ENCODE measurements at places on chromosomes 16 and 17.

DNA sequence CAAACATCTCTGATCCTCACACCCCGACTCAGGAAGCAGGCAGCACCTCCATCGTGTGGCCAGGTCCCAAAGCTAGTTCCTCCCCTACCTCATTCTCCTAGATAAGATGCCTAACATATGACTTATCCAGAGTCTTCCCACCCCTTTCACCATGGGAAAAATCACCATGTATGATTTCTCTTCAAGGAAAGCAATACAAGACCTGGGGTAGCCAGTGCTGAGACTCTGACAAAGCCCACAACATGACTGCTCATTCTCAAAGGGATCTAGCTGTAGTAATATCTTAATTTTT is 45.1 kb downstream of the CMTM4 start:
- DNase-seq, result no peak

DNA sequence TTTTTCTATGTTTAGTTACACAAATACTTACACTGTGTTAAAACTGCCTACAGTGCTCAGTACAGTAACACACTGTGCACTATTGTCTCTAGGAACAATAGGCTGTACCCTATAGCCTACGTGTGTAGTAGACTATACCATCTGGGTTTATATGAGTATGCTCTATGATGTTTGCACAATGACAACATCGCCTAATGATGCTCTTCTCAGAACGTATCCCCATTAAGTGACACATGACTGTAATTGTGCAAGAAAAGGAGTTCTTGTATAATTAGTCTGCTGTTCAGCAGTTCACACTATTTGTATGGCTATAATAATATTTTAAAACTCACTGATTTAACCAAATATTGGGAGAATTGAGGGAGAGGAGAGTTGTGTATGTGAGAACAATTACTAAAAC is 173.7 kb downstream of the TRIM37 start:
- DNase-seq, result no peak

DNA sequence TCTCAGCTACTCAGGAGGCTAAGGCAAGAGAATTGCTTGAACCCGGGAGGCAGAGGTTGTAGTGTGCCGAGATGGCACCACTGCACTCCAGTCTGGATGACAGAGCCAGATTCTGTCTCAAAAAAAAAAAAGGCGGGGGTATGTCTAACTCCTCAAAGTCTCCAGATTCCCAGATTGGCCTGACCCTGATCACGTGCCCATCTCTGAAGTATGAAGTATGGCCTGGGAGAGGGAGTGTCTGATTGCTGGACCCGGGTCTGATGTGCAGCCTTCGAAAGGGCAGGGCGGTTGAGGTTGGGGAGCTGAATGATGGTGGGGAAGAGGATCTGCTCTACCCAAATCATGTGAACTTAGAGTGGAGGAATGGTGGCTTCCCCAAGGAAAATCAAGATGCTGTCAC is 17.3 kb upstream of the AQP8 start:
- no peak for DNase-seq

DNA sequence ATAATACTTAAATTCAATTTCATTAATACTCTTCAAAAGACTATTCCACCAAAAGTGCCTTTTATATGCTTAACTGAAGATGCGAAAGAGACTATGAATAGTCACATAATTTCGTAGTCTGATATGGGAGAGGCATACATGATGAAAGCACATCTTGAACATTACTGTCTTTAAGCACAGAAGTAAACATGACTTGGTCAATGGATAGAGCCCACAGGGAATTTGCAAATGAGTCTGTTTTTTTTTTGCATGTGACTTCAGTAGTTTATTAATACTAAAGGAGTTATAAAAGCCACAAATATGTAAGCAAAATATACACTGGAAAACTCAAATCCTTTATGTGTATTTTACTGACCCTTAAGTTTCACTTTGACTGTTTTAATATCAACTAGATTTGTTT is 15.9 kb downstream of the ADPRM start:
- no peak for DNase-seq

- DNase-seq, result no peak
These were observed 475.1 kb downstream of the WWOX start for GRCh38 chr16:78574571-78574970.

GRCh38 chr16:75108792-75109731 is 7.5 kb downstream of the LDHD start:
- DNase-seq, result peak; percentile 91

DNA sequence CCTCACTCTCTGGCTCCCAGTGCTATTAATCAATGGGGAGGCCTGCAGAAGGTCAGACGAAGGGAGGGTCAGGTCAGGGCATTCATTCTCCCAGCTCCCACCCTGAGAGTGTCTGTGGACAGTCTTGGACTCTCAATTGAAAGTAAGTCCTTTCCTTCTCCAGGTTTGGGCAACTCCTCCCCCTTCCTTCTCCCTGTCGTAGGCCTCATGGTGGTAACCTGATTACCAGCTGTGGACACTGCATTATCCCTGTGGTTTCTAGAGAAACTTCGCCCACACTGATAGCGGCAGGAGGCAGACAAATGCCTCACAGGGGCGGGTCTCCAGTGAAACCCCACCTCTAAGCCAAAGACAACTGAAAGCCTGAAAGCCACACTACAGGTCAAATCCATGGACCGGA is 57.7 kb upstream of the SLC25A19 start:
- no peak for DNase-seq

DNA sequence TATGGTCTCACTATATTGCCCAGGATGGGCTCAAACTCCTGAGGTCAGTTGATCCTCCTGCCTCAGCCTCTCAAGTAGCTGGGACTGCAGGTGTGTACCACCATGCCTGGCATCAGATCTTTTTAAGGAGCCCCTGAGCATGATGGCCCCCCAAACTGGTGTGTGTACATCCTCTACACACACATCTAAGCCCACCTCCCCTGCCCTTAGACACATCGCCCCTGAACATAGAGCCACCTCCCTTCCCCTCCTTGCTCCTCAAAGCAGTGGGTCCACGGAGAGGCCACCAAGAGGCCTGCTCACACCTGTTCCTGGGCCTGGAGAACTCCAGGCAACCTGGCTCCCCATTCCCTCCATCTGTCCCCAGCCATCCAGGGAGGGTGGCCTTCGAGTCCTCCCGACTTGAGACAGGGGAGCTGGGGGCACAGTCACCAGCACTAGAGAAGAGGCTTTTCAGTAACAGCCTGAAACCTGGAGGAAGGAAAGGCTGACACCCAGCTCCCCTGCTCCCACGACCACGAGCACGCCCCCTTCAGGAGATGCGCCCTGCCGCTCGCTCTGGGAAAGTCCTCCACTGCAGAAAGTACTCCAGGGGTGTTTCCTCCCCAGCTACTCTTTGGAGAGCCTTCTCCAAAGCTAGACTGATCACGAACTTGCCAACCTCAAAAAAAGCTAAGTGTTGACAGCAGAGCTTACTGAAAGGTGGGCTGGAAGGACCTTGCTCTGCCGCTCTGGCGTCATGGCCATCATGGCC is 12.6 kb upstream of the PRR29 start:
- DNase-seq, result no peak

DNA sequence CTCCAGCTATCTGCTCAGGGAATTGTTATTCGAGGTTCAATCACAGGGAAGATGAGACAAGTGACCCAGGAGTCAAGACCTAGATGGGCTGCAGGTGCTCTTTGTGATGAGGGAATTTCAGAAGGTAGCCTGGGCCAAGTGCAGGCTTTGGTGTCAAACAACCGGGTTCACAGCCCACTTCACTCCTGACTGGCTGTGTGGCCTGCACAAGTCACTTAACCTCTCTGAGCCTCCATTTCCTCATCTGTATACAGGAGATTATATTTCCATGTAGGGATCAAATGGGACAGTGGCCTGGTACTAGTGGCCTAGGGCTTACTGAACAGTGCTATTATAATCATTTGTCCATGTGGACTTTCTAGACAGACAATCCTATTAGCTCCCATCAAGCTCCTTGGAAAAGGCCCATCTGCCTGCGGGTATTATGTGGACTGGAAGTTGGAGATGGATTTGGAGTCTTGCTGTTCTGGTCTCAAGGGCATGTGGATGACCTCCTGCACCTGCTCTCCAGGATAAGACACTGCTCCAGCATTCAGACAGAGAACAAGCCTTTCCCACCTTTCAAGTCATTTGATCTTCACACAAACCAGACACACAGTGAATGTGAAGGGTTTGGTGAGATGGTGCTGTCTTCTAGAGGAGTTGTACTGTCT is 3.1 kb upstream of the MT1X start:
- no peak for DNase-seq

DNA sequence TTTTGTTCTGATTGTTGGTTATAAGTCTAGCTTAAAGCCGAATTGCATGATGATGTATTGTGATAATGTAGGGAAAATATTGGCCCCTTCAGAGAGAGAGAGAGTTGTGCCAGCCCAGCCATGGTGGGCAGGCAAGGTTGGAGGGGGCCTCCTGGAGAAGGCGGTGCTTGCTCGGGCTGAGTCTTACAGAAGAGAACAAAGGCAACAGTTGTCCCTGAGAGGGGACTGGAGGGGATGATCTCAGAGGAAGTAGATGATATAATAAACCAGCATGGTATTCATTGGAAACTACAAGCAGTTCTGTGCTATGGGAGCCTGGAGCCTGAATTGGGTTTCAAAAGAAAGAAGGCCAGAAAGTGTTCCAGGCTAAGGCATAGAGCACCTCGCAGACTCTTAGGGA is 173.8 kb downstream of the RPTOR start:
- DNase-seq, result no peak

- no peak for DNase-seq
These were observed 1.4 kb upstream of the CYB561 start for GRCh38 chr17:63447471-63448009.

GRCh38 chr16:26605626-26606271 is 461.0 kb upstream of the C16orf82 start:
- no peak for DNase-seq

GRCh38 chr17:19659366-19660177 is 11.0 kb downstream of the ALDH3A2 start:
- DNase-seq, result no peak

- no peak for DNase-seq
These were observed 5.8 kb downstream of the THOC6 start for GRCh38 chr16:3029491-3030221.

DNA sequence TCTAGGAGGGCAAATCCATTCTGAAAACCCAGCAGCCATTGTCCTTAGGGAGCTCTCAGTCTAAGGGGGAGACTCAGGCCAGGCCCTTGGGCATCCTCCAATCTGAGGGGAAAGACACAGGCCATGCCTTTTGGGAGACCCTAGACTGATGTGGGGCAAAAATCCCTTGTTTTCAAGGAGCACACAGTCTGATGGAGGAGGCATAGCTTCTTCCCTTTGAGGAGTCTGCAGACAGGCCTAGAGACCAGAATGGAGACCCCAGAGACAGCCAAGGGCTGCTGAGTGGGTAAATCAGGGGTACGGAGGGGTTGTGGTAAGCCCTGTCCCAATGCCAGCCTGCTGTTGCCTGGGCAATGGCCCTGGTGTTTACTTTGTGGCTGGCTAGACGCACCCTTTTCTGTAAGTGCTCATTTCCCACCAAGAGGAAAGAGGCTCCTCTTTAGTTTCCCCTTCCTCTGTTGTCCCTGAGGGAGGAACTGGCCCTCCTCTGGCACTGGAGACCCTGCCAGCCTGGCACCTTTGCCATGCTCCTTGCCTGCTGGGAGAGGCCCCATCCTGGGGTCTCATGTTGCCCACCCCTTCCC is 19.3 kb downstream of the ARHGAP23 start:
- DNase-seq, result no peak

- no peak for DNase-seq
These were observed 647 bp downstream of the PRSS8 start for GRCh38 chr16:31134625-31135534.

GRCh38 chr16:3035972-3036725 is 595 bp downstream of the BICDL2 start:
- no peak for DNase-seq

DNA sequence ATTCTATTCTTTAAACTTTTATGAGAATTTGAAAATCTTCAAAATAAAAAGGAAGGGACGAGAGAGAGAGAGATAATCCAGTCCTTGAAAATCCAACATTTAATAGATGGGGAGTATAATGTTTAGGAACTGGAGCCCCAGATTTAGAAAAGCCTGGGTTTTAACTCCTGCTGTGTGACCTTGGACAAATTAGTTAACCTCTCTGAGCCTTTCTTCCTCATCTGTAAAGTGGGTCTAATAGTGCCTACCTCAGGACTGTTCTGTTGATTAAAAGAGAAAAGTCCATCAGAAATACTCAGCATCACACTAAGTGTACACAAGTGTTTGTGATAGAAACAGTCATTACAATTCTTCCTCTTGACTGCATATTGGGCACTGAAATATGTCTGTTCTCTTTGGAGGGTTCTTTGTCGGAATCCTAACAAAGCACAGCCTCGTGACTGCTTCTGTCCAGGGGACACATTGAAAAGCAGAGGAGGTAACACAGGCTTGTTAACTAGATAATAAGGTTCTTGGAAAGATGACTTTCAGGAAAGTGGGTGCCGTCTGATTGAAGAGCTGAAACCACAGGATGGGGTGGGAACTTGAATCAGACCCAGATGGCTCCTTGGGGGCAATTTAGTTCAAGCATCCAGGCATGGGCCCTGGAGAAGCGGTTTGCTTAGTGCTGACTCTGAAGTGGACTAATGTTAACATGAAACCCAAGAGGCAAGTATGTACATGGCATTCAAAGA is 128.2 kb downstream of the CLEC16A start:
- DNase-seq, result no peak

DNA sequence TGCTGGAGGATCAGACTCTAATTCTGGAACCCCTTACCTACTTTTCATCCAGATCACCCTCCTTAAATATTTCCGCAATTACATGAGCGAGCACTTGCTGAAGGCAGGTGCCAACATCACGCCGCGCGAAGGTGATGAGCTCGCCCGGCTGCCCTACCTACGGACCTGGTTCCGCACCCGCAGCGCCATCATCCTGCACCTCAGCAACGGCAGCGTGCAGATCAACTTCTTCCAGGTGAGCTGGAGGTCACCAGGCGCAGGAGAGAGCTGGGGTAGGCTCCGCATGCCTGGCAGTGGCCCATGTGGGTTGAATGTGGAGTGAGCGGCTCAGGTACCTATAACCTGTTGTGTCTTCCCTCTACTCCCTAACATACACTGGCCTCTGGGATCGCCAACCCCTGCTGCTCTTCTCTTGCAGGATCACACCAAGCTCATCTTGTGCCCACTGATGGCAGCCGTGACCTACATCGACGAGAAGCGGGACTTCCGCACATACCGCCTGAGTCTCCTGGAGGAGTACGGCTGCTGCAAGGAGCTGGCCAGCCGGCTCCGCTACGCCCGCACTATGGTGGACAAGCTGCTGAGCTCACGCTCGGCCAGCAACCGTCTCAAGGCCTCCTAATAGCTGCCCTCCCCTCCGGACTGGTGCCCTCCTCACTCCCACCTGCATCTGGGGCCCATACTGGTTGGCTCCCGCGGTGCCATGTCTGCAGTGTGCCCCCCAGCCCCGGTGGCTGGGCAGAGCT is 10.9 kb downstream of the PLK1 start:
- DNase-seq, result no peak

- DNase-seq, result no peak
These were observed 4.3 kb downstream of the SPATA2L start for GRCh38 chr16:89697161-89697615.
